ENCODE measurements at places on chromosomes 16 and 17.

GRCh38 chr17:7080456-7081041, 498 bp upstream of the CLEC10A start:
- DNase-seq: no peak

- no peak for DNase-seq
Observed at GRCh38 chr17:17860766-17861107, 24.0 kb upstream of the SREBF1 start.

DNA sequence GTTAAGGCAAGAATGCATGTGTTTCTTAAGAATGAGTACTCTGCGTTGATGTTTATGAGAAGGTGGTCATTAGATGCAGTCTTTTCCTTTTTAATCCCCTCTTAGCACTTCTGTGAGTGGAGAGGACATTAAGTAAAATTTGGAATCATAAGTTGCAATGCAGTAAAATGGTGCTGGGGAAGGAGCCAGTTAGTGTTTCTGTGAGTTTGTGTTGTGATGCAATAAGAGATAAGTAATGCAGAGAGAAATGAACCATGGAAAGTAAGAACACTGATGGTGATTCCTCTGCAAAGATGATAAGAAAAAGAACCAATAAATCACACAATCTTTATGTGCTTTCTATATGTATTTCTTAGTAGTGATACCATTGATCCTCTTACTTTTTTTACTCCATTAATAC, 20.0 kb downstream of the ABHD15 start:
- DNase-seq: no peak

DNA sequence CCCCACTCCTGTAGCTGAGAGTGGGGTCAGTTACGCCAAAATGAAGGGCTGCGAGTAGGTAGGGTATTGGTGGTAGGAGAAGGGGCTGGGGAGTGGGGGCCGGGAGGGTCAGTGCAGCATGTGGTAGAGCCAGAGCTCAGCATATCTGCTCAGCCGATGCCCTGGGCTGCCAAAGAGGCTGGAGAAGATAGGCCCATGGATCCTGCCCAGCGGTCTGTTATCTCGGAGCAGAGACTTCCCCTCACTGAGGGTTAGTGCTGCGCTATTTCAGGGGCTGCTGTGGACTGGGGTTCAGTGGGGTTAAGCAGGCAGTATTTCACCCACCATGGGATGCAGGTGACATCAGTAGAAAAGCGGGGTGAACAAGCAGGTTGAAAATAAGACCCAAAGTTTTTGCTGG, 19.7 kb downstream of the RHBDL3 start:
- DNase-seq: no peak

GRCh38 chr17:40541060-40541872, 24.0 kb downstream of the CCR7 start:
- DNase-seq: peak; percentile 45
